ENCODE measurements at places on chromosomes 11 and 22. TPM values are rescaled to one million over a fixed set of nuclear protein-coding genes. Genes with fewer than 3 reads are reported as not detected.

- H3K4me3 ChIP-seq = no peak overlapping the region
- no peaks in the 10 kb centered on the region for H3K27me3 ChIP-seq
- H3K36me3 ChIP-seq = peaks cover 9% of the 10 kb centered on the region
- H3K4me1 ChIP-seq = no peaks in the 10 kb centered on the region
- DNase-seq = no peak
These were observed 132.8 kb downstream of the CRYBB2 start for GRCh38 chr22:25352294-25352680.

- H3K4me1 ChIP-seq = peaks cover 3% of the 10 kb centered on the region
- no peak overlapping the region for H3K27ac ChIP-seq
- no peaks in the 10 kb centered on the region for H3K27me3 ChIP-seq
- no peak overlapping the region for H3K4me3 ChIP-seq
- H3K36me3 ChIP-seq = no peaks in the 10 kb centered on the region
- DNase-seq = no peak
These were observed 14.0 kb downstream of the KIAA0930 start for GRCh38 chr22:45226503-45227186.

DNA sequence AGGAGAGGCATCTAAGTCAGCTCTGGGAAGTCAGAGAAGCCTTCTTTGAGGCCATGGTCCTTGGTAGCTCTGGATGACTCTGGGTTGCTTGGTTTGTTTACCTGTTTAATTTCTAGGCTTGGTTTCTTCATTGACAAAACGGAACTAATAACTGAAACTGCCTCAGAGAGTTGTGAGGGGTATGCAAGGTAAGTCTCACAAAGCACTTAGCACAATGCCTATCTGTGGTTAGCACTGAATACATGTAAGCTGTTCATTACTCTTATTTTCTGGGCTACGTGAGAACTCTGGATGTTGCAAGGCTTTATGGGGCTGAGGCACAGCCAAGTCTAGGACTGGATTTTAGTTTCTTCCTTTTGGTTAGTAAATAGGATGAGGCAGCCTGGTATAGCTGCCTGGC lies 225.8 kb upstream of the NCAM1 start:
- no peaks in the 10 kb centered on the region for H3K4me1 ChIP-seq
- no peaks in the 10 kb centered on the region for H3K27me3 ChIP-seq
- DNase-seq = no peak
- H3K27ac ChIP-seq = no peak overlapping the region
- H3K4me3 ChIP-seq = no peak overlapping the region
- H3K36me3 ChIP-seq = no peaks in the 10 kb centered on the region

DNA sequence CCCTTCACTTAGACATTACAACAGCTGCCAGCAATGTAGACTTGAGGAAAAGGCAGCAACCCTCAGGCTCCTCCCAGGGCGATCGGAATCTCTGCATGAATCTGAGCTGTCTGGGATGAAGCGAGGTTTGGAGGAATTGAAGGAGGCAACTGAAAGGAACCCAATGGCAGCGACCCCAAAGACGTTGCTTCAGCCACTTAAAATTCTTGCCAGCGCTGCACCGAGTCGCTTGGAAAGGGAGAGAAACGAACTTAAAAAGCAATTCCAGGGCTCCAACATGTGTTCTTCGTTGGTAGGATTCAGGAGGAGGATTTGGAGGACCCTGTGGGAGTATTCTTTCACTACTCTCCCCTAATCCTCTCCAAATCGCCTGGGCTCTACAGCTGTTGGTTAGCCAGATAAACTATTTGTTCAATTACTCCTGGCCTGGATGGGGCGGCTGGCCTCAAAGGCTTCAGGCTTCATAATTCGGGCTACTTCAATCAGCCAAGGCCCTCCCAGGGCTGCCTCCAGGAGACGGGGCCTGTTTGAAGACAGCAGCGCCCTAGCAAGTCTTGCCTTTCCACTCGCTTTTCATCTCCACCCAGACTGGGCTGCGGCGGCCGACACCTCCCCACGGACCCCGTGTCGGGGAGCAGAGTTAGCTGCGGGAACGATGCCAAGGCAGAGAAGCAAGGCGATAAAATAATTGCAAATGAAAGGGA lies 72.4 kb upstream of the TMEM45B start:
- no peak overlapping the region for H3K4me3 ChIP-seq
- no peak overlapping the region for H3K27ac ChIP-seq
- H3K27me3 ChIP-seq = no peaks in the 10 kb centered on the region
- no peaks in the 10 kb centered on the region for H3K4me1 ChIP-seq
- H3K36me3 ChIP-seq = no peaks in the 10 kb centered on the region

DNA sequence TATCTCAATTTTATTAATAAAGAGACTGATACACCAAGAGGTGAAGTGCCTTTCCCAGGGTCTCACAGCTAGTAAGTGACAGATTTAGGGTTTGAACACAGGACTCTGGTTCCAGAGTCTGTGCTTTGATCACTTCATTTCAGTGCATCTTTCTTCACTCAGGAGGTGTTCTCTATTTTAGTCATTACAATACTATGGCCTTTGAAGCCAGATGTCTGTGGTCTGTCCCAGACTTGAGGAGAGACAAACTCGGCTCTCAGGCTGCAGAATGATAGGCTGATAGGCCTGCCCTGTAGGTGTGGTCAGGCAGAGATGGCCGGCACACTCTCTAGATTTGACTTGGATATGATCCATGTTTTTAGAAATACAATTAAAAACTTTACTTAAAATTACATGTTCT lies 478.5 kb upstream of the CCDC90B start:
- no peak for DNase-seq
- H3K36me3 ChIP-seq = no peaks in the 10 kb centered on the region
- H3K4me1 ChIP-seq = peaks cover 5% of the 10 kb centered on the region
- no peak overlapping the region for H3K4me3 ChIP-seq
- no peaks in the 10 kb centered on the region for H3K27me3 ChIP-seq
- H3K27ac ChIP-seq = no peak overlapping the region

GRCh38 chr11:34788642-34789041 lies 127.5 kb downstream of the APIP start:
- no peaks in the 10 kb centered on the region for H3K36me3 ChIP-seq
- no peak for DNase-seq
- no peaks in the 10 kb centered on the region for H3K27me3 ChIP-seq
- H3K27ac ChIP-seq = no peak overlapping the region
- no peaks in the 10 kb centered on the region for H3K4me1 ChIP-seq
- no peak overlapping the region for H3K4me3 ChIP-seq

RIMBP3C gene
- 3.2 TPM for total RNA-seq

GRCh38 chr11:114880442-114880841 lies 202.1 kb downstream of the NXPE2 start:
- no peaks in the 10 kb centered on the region for H3K27me3 ChIP-seq
- no peak overlapping the region for H3K27ac ChIP-seq
- no peak overlapping the region for H3K4me3 ChIP-seq
- H3K4me1 ChIP-seq = peaks cover 9% of the 10 kb centered on the region
- no peak for DNase-seq

GRAMD1B gene
- total RNA-seq = 81.5 TPM

- DNase-seq = no peak
- H3K27ac ChIP-seq = no peak overlapping the region
- H3K36me3 ChIP-seq = no peaks in the 10 kb centered on the region
- H3K4me3 ChIP-seq = no peak overlapping the region
These were observed 9.3 kb upstream of the ADAMTS15 start for GRCh38 chr11:130439160-130439519.

All from cardiac muscle cell (in vitro differentiated cells and primary cell).